ENCODE measurements at places on chromosomes 2 and 18.

GRCh38 chr2:180202467-180202951, 195.4 kb upstream of the CWC22 start:
- DNase-seq, result no peak

DNA sequence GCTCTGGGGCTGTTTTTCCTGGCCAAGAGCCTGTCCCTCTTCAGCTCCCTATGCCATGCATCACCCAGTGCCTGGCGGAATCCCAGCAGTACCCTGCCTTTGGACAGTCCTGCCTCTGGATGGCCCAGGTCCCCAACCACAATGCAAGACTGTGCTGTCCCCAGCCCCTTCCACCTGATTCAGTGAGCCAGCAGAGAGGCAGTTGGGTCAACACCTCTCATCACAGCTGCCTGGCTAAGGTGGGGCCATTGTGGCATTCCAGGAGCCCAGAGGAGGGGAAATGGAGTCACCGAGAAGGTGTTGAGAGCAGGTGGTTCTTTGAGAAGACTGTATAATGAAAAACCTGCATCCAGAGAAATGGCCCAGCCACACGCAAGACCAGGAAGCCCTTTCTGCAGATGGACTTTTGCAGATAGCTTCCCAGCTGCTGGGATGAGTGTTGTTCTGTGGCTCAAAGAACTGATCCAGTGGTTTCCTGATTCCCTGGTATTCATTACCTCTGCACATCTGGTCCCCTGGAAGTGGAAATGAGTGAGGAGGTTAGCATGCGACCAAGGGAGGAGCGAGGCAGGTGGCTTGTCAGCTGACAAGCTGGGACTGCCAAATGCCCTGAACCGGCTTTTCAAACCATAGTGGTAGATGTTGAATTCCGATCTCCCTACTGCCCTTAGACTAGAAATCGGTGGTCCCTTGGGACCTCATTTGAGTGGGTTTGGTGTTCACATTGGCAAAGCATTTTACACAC, 1.7 kb upstream of the ASPRV1 start:
- DNase-seq, result no peak

- no peak for DNase-seq
Observed at GRCh38 chr2:8087480-8087840, 594.4 kb upstream of the ID2 start.

DNA sequence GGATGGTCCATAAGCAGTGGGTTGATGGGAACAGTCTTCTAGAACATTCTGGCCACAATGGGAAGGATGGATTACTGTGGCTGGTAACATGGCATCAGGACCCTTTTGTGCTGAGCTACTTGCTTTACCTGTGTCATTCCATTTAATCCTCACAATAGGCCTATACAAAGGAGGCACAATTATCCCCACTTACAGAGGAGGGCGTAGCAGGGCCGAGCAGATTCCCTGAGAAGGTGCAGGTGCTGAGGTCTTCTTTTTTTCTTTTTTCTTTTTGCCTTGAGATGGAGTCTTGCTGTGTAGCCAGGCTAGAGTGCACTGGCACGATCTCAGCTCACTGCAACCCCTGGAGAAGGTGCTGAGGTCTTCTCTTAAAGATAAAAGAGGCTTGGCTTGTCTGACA, 6.7 kb upstream of the LRRC30 start:
- DNase-seq, result no peak

DNA sequence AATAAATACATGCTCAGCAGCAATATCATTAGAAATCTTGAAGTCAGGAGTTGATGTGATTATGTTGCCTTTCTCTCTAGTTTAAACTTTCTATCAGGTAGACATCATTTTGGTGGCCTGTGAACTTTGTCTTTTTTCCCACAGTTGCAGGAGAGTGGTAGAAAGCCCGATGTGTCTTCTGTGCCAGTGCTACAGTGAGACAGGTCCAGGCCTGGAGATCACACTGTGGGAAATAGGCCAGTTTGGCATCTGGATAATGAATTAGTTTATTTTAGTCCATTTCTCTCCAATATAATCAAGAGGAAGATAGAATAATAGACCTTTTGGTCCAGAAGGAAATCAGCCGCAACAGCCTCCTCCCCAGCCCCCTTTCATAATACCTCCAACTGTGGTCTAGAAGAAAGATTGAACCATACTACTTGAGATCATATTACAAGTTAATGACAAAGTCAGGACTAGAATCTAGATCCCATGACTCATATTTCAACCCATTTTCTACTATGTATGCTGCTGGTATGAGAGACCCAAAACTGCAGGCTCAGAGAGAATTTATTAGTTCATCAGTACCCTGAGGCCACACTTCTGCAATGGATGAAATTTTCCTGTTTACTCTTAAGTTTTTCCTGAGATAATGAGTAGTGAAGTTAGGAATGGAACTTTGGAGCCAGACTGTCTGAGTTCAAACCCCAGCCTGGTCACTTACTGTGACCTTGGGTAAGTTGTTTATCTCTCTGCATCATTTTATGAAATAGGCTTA, 20.6 kb downstream of the KCMF1 start:
- no peak for DNase-seq

- no peak for DNase-seq
Observed at GRCh38 chr18:40108596-40108995, 1846.4 kb upstream of the PIK3C3 start.

- no peak for DNase-seq
Observed at GRCh38 chr18:9578306-9578705, 36.1 kb downstream of the PPP4R1 start.

All from stimulated activated CD4-positive, alpha-beta T cell treated with anti-CD3 and anti-CD28 coated beads, Interleukin-4, amount 100 ng/mL, for 48 hours (primary cell).